ENCODE measurements at places on chromosomes 16 and 17.
A peak's percentile ranks its signal among the peaks of the same experiment; 100 is the strongest.

DNA sequence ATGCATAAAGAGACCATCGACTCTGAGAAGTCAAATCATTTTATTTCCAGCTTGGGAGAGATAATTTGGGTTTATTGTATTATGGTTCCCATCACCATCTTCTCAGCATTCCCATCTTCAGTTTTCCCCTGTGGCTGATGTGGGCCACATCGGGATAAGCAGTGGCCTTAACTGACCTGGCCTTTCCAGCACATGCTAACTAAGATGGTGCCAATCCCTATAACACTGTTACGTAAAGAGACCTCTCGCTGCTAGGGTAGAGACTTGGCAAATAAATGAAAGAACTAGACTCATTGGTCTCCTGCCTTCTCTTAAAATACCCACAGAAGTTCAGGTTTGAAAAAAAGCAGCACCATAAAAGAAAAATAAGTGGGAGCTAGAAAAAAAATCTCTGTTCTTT is 49.4 kb downstream of the VPS35L start:
- no peak for DNase-seq

GRCh38 chr16:25177512-25177830 is 39.3 kb upstream of the AQP8 start:
- no peak for DNase-seq

GRCh38 chr17:15143524-15143923 is 121.6 kb downstream of the PMP22 start:
- DNase-seq: no peak

- DNase-seq: no peak
These were observed 170.8 kb upstream of the FAM20A start for GRCh38 chr17:68771867-68772515.

DNA sequence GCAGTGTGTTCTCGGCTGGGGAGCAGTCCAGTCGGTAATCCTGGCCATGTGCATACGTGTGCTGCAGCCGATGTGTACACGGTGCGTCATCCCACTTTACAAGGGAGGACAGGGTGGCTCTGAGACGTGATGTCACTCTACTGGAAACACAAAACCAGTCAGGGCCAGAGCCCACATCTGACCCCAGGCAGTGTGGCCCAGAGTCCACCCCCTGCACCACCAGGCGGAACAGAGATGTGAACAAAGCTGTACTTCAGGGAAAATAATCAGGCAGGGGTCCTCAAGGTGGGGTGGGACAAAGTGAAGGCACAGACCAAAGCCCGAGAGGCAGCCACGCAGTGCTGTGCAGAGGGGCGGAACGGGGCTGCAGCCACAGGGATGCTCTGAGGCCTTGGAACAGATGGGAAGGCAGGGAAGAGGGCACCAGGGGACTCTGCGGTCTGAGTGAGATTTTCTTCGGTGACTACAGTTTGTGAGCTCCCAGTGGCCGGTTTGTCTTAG is 181.5 kb downstream of the ZNF423 start:
- DNase-seq: no peak

DNA sequence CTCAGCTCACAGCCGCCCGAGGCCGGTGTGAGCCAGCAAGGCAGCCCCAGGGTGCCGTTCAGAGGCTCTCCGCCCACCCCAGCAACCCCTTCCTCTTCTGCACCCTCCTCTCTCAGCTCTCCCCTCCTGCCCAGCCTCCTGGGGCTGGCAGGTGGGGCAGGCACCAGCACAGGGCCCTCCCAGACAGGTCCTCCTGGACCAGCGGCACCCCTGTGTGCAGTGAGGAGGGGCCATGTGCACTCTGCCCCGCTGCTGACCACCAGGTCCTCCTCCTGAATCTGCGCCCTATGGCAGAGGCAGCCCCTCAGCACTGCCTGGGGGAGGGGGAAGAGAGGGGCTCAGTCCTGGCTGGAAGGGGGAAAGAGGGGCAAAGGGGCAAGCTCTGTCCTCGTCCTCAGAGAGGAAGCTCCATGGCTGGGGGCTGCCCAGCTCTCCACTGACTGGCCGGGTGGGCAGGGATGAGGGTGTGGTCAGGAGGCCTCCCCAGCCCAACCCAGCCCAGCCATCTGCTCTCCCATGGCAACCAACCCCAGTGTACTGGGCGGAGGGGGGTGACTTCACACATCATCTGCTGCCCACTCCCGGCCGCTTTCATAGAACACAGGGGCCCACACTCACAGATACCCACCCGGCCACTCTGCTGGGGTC is 5.4 kb upstream of the BCAR1 start:
- peak; percentile 30 for DNase-seq

DNA sequence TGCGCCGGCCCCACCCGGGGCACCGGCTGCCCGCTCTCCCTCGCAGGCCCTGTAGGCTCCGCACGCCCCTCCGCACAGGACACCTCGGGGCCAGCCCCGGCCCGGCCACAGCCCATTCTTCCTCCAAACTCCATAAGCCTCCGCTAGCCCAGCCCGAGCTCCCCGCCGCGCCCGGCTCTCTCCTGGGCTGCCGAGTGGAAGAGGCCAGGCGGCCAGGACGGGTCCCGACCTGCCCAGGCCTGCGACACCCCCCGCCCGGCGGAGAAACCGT is 397 bp downstream of the NCOR1 start:
- no peak for DNase-seq

GRCh38 chr16:51312363-51313150 is 161.5 kb upstream of the SALL1 start:
- no peak for DNase-seq

DNA sequence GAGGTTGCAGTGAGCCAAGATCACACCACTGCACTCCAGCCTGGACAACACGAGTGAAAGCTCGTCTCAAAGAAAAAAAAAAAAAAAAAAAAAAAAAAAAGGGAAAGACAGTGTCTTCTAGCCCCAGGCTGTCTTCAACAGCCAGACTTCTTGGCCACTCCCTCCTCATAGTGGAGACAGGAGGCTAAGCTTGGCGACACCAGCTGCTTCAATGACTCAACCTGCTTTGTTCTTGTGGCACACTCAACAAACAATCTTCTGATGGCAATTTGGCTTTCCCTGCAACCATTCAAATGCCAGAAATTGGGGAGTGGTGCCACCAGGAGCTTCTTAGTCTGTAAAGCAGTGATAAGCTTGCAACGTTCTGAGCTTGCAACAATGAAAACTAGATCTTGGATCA is 290.4 kb upstream of the DYNLRB2 start:
- no peak for DNase-seq

GRCh38 chr17:78967782-78968362 is 11.9 kb downstream of the LGALS3BP start:
- no peak for DNase-seq

GRCh38 chr16:57349212-57350031 is 9.2 kb upstream of the CCL22 start:
- DNase-seq: no peak

DNA sequence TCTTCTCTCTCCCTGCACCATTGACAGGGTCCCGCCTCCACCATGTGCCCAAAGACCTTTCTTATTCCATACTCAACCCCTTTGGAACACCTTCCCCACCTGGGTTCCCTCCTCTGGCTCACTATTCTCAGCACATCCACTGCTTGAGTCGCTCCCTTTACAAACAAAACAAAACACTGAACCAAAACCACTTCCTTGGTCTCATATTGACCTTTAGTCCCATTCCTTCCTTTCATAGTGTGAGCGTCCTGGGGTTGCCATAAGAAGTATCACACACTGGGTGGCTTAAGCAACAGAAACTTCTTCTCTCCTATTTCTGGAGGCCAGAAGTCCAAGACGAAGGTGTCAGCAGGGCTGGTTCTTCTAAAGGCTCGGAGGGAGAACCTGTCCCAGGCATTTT is 6.1 kb upstream of the TNRC6C start:
- no peak for DNase-seq

DNA sequence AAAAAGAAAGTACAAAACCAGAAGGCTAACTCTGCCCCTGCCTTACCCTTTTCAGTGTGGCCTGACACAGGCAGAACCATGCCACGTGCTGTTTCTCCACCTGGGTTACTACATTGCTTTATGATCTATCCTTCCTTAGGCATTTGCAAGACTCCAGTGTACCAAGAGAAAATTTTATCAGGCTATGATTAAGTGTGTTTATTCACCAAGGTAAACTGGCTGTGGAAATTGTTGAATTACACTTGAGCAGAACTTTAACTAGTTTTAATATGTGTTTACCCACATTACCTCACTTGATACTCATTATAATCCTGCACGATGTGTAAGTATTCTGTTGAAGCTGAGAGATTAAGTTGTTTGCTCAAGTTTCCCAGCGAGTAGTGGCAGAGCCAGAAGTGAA is 129.7 kb upstream of the MYOCD start:
- DNase-seq: no peak

DNA sequence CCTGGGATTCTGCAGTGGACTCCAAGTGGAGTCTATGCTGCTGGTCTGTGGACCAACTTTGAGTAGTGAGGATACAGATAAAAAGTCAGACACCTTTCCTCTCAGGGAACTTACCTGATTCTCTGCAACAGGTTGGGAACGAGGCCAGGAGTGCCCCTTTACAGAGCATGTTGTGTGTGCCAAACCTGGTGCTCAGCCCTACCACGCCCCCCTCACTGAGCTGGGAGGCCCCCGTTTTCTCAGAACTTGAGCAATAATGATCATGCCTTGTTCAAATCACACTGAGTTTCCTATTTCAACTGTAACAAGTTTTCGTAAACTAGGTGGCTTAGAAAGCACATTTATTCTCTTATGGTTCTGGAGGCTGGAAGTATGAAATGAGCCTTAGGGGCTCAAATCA is 182.0 kb downstream of the COPRS start:
- no peak for DNase-seq

DNA sequence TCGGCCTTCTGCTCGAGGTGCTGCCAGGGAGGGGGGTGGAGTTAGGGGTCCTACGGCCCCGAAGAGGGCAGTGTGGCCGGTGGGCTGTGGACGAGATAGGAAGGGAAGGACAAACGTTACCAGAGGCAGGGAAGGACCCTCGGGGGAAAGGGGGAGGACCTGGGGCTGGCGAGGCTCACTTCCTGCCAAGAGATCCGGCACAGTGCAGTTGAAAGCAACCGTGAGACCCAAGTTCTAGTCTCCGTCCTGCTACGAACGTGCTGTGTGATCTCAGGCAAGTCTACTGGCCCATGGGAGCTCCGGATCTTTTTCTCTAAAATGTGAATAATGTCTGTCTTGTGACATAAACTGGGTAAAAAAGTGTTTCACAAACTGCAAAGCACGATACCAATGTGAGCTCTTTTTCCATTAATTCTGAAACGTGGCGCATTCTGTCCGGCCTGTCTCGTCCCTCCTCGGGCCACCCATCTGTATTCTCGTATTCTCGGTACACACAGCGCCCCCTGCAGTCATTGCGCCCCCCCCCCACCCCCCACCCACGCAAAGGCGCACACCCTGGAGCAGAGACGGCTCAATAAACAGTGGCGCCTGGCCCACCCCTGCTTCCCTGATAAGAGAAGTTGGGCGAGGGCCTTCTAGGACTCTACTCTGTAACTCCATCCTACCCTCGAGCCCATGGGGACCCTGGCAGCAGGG is 8.8 kb downstream of the CYGB start:
- DNase-seq: no peak

GRCh38 chr17:49763735-49764558 is at the start of gene FAM117A:
FAM117A (minus strand) TSS chr17:49764131; CDS start chr17:49764087, 44 bp downstream.
- peak; percentile 94 for DNase-seq

GRCh38 chr16:84115919-84116719 is 623 bp downstream of the MBTPS1 start:
- DNase-seq: peak; percentile 26

- peak; percentile 22 for DNase-seq
These were observed 981 bp downstream of the KCNH4 start for GRCh38 chr17:42179911-42180410.

- DNase-seq: no peak
These were observed 8.9 kb upstream of the CDC42EP4 start for GRCh38 chr17:73320601-73321264.

GRCh38 chr17:33381201-33381600 is 88.1 kb upstream of the ASIC2 start:
- DNase-seq: no peak

Measured in NCI-H446 (cell line).